ENCODE measurements at places on chromosomes 7 and 10.

DNA sequence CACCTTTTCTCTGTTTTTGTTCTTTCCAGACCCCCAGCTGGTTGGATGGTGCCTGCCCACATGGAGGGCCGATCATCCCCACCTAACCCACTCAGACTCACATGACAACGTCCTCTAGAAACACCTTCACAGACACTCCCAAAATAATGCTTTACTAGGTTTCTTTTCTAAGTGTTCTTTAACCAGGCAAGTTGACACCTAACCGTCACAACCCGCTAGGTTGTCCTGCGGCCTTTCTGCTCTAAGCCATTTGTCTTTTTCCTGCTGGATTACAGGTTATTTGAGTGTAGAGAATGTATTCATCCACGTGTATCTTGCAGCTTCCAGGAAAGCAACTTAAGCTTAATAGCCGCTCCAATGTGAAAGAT is 54.8 kb downstream of the CHN2 start:
- DNase-seq = no peak

DNA sequence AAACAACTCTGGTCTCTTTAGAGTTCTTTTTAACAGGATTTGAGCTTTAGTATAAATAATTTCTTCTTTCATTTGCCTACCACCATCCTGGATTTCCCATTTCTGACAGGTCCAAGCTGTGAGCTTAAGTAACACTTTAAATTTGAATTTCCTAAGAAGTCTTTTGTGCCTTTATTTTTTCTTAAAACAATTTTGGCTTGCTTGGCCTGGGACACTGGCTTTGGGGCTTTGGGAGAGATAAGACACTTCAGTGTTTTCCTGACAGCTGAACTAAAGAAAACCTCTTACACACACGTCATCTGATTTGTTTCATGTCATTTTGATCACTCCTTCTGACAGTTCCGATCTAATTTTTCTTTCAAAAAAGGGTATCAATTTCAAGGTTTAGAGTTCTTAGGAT is 121.3 kb upstream of the BMPER start:
- DNase-seq = no peak

DNA sequence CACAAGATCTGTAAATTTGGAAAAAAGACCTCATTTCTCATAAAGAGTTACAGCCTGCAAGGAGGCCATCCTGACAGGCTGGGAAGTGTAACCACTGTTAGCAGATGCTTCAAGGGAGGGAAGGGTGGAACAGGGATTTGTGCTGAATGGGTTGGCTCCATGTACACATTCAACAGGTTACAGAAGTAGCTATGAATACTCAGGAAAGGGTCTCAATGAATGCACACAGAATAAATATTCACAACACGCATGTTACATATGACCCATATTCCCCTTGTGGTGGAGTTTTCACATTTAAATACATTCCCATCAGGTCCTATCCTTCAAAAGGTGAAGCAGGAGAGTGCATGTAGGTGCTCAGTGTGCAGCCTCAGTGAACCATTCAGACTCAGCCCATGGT is 316.4 kb upstream of the COBL start:
- DNase-seq = no peak

GRCh38 chr10:75883081-75884072 is 452.0 kb downstream of the LRMDA start:
- DNase-seq = no peak

DNA sequence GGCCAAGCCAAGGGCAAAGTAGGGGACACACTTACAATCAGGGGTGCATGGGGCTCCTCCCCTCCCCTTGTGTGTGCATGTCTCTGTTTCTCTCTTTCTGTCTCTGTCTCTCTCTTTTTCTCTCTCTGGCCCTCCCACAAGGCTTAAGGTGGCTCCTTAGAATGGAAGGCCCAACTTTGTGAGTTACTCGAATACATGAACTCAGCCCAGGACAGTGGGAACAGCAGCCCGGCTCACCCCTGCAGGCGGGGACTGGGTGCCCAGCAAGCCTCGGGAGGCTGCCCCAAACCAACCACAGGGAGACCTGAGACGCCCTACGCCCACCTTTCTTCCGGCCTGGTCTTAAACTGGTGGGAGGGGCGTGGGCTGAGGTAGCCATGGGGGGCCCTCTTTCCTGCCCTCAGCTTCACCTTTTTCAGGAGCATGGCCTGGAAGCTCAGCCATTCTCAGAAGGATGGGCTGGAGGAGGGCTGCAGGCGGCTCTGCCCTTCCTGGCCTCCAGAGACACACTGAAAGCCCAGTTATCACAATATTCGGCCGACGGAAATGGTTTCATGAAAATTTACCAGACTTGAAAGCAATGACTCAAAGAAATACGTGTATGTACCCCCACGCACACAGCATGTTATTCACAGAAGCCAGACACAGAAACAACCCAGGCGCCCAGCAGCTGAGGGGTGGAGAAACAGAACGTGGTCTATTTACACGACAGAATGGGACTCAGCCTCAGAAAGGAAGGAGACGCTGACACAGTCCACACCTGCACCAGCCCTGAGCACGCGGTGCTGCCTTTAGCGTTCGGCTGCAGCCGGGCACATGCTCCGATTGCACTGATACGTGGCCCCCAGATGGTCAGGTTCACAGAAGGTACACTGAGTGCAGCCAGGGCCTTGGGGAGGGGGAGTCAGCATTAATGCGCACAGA is 229.5 kb downstream of the PTPRN2 start:
- no peak for DNase-seq

DNA sequence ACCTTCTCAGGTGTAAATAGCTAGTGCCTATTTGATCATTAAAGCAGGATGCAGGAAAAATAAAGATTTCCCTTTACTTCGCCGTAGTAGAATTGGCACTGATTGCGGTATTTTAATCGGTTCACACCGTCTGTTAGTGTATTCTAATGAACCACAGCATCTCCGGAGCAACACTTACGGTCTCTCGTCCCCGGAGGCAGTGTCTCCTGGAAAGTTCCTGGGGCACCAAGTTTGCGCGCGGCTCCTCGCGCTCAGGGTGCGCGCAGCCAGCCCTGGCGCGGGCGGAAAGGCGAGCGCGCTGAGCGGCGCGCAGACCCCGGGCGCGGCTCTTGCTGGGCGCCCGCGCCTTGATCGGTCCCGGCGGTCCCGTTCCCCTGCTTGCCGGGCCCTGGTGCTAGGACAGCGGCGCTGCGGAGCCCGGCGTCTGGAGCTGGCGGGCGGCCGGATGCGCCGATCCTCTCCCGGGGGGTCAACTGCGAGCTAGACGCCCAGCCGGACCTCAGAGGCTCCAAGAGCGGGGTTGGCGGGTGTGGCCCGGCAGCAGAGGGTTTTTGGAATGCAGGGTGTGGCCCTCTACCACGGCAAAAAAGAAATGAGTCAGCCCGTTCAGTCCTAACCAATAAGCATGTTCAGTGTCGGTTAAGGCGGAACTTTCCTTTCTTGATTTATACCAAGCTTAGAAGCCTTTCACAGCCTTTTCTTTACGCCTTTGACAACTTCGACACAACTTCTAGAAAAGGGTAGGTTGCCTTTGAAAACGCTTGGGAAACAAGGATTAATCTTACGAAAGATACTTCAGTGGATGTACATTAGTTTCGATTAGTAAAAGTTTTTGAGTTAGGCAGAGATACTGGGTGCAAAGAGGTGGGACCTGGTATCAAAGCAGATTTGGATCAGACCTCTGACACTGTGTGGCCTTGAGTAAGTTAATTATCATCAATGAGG is 166.8 kb upstream of the ASAH2 start:
- peak; percentile 19 for DNase-seq

All from esophagus squamous epithelium (tissue), 5 donors.